PC-3 (cell line): ENCODE measurements at places on chromosomes 1 and 21. TPM values are rescaled to one million over a fixed set of nuclear protein-coding genes. Genes with fewer than 3 reads are reported as not detected.

DNA sequence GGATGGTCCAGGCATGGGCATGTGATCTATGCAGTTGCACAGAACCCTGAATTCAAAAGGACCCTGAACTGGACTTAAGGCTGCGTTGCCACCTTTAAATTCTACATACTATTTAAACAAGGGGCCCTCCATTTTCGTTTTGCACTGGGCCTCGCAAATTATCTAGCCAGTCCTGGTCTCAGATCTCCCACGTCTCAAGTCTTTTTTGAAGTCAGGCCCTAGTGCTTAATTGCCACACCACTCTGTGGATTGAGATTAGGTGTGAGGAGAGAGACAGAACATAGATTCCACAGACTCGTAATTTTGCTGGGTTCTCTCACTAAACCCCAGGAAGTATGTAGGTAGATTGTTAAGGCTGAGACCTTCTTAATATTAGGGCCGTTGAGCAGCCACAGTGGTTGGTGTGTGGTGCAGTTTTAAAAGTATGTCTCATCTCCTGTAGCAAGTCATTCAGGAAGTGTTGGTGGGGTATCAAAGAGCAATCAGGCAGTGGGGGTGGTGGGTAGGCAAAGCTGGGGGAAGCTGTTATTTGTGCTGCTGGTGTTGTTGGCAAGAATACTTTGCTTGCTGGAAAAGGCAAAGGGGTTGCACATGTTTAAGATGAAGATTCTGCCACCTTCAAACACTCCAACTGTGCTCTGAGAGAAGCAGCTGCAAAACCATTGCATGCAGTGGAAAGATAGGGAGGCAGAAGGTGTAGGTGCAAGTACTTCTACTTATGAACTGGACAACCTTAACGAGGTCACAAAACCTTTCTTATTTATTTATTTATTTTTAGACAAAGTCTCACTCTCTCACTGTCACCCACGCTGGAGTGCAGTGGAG is 11.2 kb downstream of the CD84 start:
- DNase-seq: no peak

DNA sequence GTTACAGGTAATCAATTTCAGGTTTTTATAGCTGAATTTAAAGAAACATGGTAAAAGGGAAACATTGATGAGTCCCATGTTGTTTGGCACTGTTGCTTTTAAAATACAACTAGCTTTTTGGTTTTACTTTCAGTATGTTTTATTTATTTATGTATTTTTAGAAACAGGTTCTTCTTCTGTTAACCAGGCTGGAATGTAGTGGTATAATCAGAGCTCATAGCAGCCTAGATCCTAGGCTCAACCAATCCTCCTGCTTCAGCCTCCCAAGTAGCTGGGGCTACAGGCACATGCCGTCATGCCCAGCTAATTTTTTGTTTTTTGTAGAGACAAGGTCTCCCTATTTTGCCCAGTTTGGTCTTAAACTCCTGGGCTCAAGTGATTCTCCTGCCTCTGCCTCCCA is 50.4 kb downstream of the CTTNBP2NL start:
- DNase-seq: no peak

GRCh38 chr1:159800177-159800930 is 1.8 kb upstream of the FCRL6 start:
- DNase-seq: peak; percentile 19

The GBP7 gene
- total RNA-seq: 0.07 TPM in 1 of 2 replicates, not detected in the other

DNA sequence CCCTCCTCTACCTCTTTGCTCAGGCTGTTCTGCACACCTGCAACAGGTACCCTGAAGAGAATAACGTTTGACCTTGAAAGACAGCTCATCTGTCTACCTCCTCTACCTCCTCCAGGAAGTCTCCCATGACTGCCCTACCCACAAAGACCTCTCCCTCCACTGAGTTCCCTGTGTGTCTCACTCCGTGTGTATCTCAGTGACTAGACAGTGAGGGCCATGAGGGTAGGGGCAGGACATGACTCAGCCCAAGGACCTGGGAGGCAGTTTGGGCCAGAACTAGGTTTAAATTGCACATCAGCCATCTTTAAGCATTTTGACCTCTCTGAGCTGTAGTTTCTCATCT is 32.0 kb upstream of the LRP8 start:
- no peak for DNase-seq

- no peak for DNase-seq
Measured at GRCh38 chr21:15240848-15241247, 176.0 kb upstream of the NRIP1 start.

DNA sequence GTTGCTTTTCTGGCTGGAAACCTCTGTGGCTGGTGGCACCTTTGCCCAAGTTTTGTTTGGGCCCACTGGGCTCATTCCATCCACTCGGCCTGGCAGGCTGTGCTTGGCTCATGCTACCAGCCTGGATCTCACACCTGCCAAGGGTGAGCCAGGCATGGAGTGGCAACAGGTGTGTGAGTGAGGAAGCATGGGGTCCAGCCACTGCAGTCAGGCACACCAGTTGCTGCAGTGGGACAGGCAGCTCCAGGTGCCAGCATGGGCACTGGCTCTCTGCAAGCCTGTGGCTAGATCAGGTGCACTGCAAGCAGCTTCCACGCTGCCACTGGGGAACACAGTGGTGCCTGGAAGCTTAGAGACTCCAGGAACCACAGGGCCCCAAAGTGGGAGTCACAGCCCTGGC is 57.0 kb downstream of the NUP210L start:
- DNase-seq: no peak

- DNase-seq: peak; percentile 5
Measured at GRCh38 chr21:42191696-42192595, 27.0 kb upstream of the ABCG1 start.

- no peak for DNase-seq
Measured at GRCh38 chr1:240652549-240652948, 40.6 kb upstream of the GREM2 start.

- DNase-seq: peak; percentile 48
Measured at GRCh38 chr1:168488138-168488537, 55.7 kb downstream of the XCL2 start.

- DNase-seq: peak; percentile 91
Measured at GRCh38 chr21:45140346-45140940, 66.1 kb downstream of the ADARB1 start.

The IL19 gene
- total RNA-seq: not detected in 2 replicates

DNA sequence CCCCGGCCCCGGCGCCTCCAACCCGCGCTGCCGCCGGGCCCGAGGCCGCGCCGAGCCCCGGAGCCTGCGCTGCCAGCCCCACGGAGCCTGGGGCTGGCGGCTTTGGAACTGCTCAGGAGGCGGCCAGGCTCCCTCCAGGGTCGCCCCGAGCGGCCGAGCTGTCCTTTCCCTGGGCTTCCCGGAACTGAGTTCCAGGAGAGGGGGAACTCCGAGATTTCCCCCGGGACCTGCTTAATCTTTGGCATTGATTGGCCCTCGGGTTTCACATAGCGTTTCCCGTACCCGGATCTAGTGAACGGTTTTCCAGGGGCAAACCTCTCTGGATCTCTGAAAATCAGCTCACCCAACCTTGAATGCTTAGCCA is 504 bp downstream of the H6PD start:
- DNase-seq: peak; percentile 31

GRCh38 chr1:156145650-156146019 is 7.8 kb upstream of the SEMA4A start:
- no peak for DNase-seq

DNA sequence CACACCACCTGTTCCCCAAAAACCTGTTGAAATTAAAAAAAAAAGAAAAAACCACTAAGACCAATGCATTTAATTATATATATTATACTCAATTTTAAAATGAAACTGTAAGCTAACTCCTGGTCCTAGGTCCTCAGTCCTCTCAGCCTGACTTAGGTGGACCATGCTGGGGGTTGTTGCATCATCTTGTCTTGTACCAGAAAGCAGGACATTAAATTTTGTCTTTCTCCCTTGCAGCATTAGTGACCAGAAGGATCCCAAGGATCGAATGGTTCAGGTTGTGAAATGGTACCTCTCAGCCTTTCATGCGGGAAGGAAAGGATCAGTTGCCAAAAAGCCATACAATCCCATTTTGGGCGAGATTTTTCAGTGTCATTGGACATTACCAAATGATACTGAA is 97.6 kb downstream of the NRDC start:
- no peak for DNase-seq

The NCAM2 gene
- 0.12 and 2.4 TPM in 2 replicates for total RNA-seq

DNA sequence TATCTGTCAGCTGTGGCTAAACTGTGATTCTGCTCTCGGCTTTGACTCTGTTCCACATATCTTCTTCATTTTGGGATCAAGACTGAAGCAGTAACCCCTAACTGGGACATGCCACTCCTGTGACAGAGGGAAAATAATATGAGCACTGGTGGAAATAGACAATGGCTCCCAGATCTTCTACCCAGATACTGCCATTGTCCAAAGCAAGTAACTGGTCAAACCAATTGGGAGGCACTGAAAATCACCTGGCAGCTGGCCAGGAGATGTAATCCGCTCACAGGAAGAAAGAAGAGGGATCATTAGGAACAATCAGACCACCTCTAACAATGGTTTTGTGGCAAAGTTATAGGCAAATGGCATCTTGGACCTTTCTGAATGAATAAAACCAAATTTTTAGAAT is 10.7 kb downstream of the SNX7 start:
- no peak for DNase-seq

The RPL11 gene
- total RNA-seq: 1,031 and 1,441 TPM in 2 replicates

The CBR3 gene
- total RNA-seq: 49.3 and 56.3 TPM in 2 replicates

The CYYR1 gene
- total RNA-seq: not detected in 2 replicates

DNA sequence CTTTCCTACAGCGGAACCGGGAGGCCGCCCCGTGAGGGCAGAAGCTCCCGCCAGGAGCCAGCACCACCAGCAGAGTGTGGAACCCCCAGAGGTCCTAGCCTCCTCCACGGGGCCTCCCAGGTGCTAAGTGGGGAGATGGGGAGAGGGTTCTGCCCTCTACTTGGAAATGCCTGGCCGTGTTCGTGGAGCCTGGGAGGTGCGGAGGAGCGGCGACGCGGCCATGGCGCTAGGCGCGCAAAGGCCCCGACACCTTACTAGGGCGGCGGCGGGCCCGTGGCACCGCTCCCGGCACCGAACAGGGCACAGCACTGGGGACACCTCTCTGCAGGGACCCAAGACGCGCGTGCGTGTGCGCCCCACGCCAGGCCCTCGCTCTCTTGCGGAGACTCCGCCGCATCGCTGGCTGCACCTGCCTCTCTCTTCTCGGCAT is 1.3 kb upstream of the CACNA1E start:
- DNase-seq: no peak

DNA sequence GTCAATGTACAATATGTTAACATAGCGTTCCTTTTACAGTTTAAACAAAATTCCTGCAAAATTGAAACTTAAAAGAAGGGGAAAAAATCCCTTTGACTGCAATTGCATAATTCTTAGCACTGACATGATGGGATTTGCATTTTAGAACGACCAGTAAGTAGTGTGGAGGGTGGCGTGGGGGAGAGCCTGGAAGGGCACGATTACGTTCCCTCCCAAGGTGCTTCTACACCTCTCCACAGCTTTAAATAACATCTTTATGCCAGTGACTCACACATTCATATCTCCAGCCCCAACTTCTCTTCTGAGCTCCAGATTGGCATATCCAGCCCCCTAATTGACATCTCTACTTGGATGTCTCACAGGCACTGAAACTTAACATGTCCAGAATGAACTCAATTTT is 64.3 kb downstream of the OLFML3 start:
- DNase-seq: no peak

DNA sequence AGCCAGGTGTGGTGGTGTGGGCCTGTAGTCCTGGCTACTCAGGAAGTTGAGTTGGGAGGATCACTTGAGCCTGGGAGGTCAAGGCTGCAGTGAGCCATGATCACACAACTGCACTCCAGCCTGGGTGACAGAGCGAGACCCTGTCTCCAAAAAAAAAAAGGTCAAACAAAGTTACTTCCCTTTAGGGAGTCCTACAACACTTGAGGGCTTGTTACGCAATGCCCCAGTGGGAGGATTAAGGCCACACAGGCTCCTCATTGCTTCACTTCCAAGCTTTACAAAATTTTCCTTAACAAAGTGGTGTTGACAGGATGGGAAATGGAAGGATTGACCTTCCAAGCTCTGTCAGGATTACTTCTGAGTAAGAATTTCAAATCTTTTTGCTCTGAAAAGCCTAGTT is 6.2 kb upstream of the EXTL1 start:
- no peak for DNase-seq

DNA sequence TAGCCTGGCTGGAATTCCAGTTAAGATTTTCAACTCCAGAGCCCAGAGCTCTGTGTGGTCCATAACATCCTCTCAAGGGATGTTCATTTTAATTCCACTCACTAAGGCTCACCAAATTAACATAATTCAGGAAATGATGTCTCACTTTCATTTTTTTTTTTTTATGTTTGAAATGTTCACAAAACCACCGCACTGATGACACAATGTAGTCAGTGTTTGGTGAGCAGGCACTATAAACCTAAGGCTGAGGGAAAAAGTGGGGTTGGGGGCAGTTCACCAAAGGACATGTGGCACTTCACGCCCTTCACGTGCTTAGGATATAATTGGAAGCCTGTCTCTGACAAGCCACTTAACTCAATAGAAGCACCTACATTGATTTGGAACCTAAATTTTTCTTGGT is 177.3 kb upstream of the CAMK1G start:
- DNase-seq: peak; percentile 65

The RHD gene
- not detected in 2 replicates for total RNA-seq

- peak; percentile 88 for DNase-seq
Measured at GRCh38 chr1:225896937-225897549, 8.1 kb upstream of the LEFTY1 start.

The ADAMTS5 gene
- not detected in 2 replicates for total RNA-seq

DNA sequence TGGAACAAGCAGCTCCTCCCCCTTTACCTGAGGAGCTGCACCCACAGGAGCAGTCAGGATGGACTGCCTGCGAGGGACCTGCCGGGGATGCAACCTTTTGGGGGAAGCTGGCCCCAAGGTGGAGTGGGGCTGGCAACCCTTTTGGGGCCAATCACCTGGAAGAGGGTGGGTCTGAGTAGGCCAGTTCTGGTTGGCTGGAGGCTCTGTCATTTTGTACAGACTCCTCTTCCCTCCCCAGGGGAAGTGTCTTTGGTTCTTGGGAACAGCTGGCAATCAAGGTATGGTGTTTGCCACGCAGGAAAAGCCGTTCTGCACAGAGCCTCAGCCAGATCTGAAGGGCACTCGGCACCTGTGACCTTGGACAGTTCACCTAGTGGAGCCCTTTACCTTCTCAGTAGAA is 280 bp upstream of the A3GALT2 start:
- no peak for DNase-seq

- no peak for DNase-seq
Measured at GRCh38 chr21:33033094-33033951, 7.6 kb downstream of the OLIG2 start.

The ADGRL4 gene
- total RNA-seq: not detected in 2 replicates

- no peak for DNase-seq
Measured at GRCh38 chr1:39782103-39782502, 6.6 kb downstream of the BMP8B start.

- no peak for DNase-seq
Measured at GRCh38 chr1:78045563-78045925, 222 bp upstream of the GIPC2 start.
